ENCODE measurements at places on chromosomes 7 and 10.

GRCh38 chr10:29642990-29643389, 8.2 kb upstream of the SVIL start:
- DNase-seq = peak; percentile 52

DNA sequence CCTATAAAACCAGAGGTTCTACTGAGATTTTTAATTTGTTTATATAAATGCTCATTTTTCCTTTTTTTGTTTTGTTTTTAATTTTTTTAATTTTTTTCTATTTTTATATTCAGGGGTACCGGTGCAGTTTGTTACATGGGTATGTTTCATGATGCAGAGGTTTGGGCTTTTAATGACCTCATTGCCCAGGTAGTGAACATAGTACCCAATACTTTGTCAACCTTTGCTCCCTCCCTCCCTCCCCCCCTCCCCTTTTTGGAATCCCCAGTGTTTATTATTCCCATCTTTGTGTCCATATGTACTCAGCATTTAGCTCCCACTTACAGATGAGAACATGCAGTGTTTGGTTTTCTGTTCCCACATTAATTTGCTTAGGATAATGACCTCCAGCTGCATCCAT, 94.4 kb upstream of the NEBL start:
- DNase-seq = no peak

DNA sequence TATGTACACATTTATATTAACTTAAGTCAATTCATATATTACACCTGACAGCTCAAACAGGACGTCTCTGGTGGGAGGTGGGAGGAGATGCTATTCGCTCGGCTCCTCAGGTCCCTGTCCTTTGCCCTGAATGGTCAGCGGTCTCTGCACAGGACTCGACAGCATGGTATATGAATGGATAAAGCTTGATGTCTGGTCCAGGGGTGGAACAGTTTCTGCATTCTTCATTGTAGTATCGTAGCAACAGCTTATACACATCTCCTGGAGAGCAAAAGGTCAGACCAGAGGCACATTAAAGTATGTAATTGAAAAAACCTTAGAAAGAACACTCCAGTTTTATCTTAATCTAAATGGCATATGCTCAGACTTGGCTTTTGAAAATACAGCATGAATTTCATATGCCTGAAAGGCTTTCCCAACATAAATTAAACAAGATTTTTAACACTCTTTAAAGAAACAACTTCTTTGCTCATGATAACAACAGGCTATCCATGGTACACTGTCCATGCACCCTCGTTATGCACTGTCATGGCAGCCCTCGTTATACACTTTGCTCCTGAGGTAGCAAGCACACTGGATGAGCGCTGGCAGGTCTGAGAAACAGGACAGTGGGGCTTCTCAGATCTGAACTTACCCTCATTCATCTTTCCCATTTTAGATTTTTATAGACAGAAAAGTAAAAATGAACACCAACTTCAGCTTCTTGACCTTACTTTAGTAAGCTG, 57.3 kb upstream of the OGDHL start:
- no peak for DNase-seq

DNA sequence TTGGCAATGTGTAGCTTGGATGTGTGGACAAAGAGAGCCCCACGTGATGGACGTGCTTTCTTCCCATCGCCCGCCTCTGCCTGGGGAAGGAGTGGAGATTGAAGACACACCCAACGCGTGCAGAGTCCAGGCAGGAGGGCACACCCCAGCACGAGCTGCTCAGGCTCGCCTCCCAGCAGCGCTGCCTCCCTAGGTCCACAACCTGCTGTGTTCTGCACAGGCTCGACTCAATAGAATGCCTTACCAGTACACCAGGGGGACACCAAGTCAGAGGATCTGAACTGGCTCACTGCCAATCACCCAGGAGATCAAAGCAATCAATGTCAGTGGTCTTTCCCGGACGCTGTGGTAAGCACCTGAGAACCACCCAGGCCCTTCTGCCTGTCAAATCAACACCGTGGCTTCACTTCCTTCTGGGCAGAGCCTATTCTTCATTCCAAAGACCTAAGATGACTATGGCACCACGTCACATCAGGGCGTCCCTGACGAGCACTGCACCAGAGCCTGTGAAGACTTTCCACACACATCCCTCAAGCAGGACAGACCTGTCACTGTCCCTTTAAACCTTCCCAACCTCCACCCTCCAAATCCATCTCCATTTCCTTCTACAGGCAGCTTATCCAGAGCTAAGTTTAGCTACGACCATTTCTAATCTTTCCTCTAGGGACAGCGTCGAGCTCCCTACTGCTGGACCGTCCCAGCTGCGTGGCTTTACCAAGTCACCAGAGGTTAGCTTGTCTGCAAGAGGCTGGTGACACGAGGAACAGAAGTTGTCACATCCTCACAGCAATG, 72.3 kb downstream of the AMZ1 start:
- peak; percentile 68 for DNase-seq

- no peak for DNase-seq
Measured at GRCh38 chr10:114491933-114492332, 87.6 kb upstream of the AFAP1L2 start.

Data from EH (cell line).